ENCODE measurements at places on chromosomes 3 and 15. TPM values are rescaled to one million over a fixed set of nuclear protein-coding genes. Genes with fewer than 3 reads are reported as not detected.

- DNase-seq, result no peak
Measured at GRCh38 chr15:98433856-98434255, 214.5 kb upstream of the IGF1R start.

DNA sequence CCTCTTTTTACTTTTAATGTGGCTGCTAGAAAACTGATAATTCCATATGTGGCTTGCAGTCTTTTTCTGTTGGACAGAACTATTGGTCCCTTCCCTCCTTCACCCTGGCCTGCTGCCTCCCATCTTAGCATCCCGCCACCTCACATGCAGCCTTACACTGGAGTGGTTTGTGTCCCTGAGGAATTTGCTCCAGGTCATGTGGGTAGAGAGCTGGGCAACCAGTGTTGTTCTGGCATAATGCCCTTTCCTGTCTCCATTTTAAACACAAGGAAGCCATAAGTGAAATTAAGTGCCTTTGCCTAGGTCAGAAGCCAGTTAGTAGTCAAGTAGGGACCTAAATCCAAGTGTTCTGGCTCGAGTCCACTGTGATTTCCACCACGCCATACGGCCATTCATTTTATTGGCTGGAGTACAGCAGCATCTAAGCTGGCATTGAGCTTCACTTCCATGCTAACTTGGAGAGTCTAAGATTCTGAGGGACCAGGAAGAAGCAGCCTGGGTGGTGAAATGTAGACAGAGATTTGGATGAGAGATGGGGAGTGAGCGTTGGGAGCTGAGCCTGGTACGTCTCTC, 46.0 kb upstream of the PLXNA1 start:
- DNase-seq, result no peak

GRCh38 chr15:47887241-47887800, 170.0 kb downstream of the SEMA6D start:
- DNase-seq, result no peak

GOLIM4 gene
- total RNA-seq, result 34.4 TPM

EXD1 gene
- not detected for total RNA-seq

DNA sequence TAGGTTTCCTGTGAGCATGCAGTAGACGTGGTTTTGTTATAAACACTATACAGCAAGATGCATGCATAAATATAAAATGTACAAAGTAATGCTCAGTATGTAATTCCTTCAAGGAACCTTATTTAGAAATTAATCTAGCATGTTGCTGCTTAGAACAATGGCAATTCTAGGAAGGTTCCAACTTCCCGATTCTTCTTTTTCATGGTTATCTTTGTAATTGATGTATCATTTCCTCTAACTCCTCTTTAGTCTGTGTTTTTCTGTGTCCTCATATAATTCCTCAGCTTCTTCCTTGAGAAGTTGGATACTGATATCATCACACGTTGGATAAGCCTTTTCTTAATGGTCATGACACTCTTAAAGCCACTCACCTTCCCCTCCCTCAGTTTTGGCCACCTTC, 3.5 kb downstream of the TSEN2 start:
- no peak for DNase-seq

DNA sequence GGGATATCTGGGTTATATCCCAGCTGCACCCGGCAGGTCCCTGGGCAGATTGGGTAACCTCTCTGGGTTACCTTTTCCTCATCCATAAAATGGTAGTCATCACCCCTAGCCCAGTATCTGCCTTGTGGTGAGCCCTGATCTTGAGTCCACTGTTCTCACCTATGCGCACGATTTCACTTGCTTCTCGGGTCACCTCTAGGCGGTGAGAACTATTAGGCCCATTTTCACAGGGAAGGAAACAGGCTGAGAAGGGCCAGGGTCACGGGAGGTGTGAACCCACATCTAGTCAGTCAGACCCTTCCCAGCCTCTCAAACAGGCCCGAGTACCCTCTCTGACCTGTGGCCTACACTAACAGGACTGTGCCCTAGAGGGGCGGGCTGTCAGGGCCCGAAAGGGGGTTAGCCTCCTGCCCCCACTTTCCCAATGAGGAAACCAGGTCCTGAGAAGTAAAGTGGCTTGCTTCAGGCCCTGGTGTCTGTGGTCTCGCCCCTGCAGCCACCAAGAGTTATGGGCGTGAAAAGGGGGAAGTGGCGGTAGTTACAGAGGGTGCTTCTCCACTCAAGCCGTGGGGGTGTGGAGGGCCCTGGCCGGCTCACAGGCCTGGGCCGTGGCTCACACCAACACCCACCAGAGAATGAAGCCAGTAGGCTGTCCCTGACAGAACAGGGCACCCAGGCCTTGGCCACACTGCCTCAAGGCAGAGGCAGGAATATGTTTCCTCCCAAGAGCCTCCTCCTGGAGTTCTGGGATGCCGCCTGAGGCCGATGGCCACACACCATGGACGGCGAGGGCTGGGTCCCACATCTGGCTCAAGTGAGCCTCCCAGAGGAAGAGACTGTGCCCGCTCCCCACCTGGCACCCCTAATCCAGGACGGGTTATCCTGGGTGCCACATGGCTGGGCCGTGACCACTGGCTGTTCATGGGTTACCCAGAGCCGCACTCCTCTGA, 19.5 kb downstream of the PSTPIP1 start:
- no peak for DNase-seq

GOLGA6L7 gene
- total RNA-seq, result not detected

OR5K2 gene
- not detected for total RNA-seq
